ENCODE measurements at places on chromosomes 11 and 22. TPM values are rescaled to one million over a fixed set of nuclear protein-coding genes. Genes with fewer than 3 reads are reported as not detected.
A peak's percentile ranks its signal among the peaks of the same experiment; 100 is the strongest.

- no peak for DNase-seq
These were observed 19.7 kb upstream of the PDGFB start for GRCh38 chr22:39264349-39265038.

DNA sequence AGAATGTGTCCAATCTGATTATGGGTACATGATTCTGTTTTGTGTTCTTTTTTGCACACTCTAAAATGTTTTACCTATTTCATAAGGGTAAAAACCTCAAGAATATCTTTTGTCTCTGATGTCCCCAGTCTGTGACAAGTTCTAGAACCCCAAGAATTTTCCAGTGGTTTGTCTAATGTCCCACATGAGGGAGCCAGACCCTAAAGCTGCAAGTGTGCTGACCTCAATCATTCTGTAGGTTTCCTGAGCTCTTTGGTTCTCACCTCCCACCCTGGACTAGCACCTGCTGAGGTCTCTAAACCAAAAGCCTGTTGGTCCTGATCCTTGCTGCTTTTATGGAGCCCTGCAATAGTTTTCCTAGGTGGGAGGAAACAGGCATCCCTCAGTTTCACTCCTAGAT is 149.8 kb upstream of the MPPED2 start:
- no peak for DNase-seq

The ZP1 gene
- polyA plus RNA-seq: 0.67 TPM

GRCh38 chr11:130211781-130212401 is 52.3 kb downstream of the ST14 start:
- DNase-seq: no peak

- DNase-seq: peak; percentile 34
These were observed 10.6 kb downstream of the TSPAN32 start for GRCh38 chr11:2312232-2313042.

All from BJ (cell line).